ENCODE measurements at places on chromosomes 13 and 19.

DNA sequence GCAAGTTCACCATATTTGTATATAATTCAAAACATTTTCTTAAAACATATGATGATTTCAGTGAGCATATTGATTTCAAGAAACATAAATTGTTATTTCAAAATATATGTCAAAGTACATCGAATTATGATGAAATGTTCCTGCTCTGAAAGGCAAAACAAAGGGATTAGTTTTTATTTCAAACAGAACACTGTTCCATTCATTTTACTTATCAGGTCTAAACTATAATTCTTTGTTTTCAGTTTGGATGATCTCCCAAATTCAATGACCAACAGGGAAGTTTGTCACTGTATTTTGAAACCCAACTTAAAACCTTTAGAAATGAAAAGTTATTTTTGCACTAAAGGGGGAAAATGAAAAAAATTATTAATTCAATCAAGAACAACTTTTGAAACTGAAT lies 610.2 kb downstream of the SLITRK1 start:
- no peak for DNase-seq

DNA sequence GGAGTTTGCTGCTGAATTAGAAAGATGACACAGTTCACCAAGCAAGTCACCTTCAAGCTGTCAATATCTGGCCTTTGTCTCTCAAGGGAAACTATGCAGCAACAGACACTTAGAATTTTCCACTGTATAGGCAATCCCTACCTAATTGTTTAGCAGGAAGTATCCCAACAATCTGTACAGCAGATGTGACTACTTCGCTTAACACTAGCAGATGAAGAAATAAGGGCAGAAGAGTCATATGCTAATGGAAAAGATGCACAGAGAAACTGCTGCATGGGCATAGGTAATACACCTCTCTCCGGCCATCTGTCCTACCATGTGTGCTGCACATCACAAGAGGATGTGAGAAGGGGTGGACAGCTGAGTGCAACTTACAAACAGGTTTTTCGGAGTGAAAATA lies 851.2 kb downstream of the PCDH9 start:
- no peak for DNase-seq

- no peak for DNase-seq
Measured at GRCh38 chr13:50923272-50923671, 13.7 kb downstream of the RNASEH2B start.

DNA sequence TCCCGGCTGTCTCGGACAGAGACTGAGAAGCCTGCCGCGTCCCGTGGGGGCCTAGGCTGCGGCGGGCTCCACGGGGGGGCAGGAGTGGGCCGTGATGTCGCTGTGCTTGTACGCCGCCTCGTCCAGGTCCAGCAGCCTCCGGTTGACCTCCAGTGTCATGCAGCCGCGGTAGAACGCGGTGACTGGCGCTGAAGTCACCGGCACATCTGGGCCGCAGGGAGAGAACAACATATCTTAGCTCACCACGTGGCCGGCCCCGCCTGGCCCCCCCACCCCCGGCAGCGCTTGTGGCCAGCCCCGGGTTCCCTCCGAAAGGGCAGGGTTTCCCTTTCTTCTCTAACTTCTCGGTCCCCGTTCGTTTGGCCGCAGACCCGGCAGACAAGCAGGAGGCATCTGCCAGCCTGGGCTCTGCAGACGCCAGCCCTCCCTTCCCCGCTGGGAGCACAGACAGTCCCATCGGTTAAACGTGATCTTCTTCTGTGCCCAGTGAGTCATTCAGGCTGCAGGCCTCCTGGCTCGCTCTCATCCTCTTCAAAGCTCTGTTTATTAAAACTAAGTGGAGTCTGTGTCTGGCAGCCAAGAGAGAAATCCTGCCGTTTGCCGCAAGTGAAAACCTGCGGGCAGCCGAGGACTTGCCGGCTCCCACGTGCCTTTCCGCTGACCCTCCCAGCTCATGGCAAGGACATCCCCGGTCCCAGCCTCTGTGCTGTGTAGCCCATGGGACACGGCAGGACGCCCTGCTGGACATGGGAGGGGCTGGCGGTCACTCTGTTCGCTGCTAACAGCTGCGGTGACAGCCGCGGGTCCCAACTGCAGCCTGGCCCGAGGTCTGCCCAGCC lies 42.8 kb downstream of the GAS6 start:
- no peak for DNase-seq

GRCh38 chr13:102100234-102100633 lies 301.6 kb downstream of the FGF14 start:
- no peak for DNase-seq

- no peak for DNase-seq
Measured at GRCh38 chr13:113836768-113837559, 26.9 kb downstream of the GAS6 start.

- no peak for DNase-seq
Measured at GRCh38 chr13:89457977-89458376, 1786.8 kb downstream of the SLITRK5 start.

- no peak for DNase-seq
Measured at GRCh38 chr19:28691683-28692082, 521.3 kb downstream of the UQCRFS1 start.

DNA sequence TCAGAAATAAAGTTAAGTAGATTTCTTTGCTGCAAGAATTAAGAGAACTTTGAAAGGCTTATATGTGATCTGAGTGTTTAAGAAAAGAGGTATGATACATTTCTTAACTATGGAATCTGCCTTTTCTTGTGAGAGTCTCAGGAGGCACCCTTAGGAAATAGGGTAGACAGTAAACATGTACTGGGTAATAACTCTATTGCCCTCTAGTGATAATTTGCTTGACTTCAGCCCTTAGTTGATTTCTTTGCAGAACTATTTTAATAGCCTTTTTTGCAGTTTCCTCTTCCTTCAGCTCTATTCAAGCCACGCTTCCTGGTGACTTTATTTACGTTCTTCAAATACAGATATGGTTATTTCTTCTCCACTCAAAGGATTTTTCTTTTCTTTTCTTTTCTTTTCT lies 37.0 kb upstream of the CCNA1 start:
- no peak for DNase-seq

GRCh38 chr19:13987101-13987890 lies 18.8 kb downstream of the RFX1 start:
- DNase-seq = no peak

- DNase-seq = no peak
Measured at GRCh38 chr19:16384688-16385087, 60.1 kb downstream of the KLF2 start.

- DNase-seq = no peak
Measured at GRCh38 chr13:66887088-66887487, 343.0 kb downstream of the PCDH9 start.

- no peak for DNase-seq
Measured at GRCh38 chr19:16654140-16654539, 5.8 kb downstream of the SMIM7 start.

DNA sequence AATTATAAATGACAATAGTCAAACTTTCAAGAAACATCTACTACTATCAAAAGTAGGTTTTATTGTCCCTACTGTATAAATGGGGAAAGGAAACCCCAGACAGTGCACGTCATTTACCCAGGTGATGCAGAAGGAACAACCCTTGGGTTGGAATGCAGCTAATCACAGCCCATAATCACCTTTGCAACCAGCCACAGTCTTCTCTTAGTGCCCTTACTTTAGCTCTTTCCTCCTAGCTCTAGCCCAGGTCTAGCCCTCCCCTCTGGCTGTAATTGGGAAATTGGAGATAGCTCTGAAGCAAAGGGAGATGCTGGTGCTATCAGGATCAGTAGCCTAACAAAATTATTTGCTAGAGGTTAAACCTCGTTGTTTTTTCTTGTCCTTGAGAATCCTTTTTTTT lies 25.5 kb upstream of the TSC22D1 start:
- DNase-seq = no peak

- DNase-seq = no peak
Measured at GRCh38 chr19:2487842-2488241, 11.9 kb downstream of the GADD45B start.

DNA sequence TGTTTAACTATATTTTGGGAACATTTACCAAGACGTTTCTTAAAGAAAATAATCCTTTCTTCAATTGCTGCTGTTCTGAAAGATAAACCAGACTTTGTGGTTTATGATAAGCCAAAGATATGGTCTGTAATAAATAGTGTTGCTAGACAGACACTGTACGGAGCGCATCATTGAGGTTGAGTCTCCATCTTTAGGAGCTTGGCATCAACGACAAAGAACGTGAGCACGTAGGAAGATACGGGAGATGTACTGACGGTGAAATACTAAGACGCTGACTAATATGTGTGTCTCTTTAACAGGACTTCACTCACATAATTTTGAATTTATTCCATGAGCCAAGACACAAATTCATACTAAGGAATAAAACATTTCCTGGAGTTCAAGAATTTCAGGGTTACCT lies 16.2 kb downstream of the TEX29 start:
- DNase-seq = no peak

DNA sequence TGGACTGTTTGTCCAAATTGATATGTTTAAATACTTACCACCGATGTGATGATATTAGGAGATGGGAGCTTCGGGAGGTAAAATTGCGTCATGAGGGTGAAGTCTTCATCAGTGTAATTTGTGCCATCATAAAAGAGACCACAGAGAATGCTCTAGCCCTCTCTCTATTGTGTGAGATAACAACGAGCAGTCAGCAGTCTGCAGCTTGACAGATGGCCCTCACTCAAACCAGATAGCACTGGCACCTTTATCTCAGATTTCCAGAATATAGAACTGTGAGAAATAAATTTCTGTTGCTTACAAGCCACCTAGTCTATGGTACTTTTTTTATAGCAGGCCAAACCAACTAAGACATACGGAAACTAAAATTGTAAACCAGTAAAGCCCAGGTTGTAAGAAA lies 1718.9 kb upstream of the MIR17HG start:
- no peak for DNase-seq

GRCh38 chr19:49157445-49158224 lies at the start of gene TRPM4:
TSS of gene TRPM4 (plus strand) at chr19:49157792. CDS start at chr19:49157867, 75 bp downstream.
- DNase-seq = peak; percentile 58

GRCh38 chr13:102028868-102029267 lies 373.0 kb downstream of the FGF14 start:
- DNase-seq = no peak

DNA sequence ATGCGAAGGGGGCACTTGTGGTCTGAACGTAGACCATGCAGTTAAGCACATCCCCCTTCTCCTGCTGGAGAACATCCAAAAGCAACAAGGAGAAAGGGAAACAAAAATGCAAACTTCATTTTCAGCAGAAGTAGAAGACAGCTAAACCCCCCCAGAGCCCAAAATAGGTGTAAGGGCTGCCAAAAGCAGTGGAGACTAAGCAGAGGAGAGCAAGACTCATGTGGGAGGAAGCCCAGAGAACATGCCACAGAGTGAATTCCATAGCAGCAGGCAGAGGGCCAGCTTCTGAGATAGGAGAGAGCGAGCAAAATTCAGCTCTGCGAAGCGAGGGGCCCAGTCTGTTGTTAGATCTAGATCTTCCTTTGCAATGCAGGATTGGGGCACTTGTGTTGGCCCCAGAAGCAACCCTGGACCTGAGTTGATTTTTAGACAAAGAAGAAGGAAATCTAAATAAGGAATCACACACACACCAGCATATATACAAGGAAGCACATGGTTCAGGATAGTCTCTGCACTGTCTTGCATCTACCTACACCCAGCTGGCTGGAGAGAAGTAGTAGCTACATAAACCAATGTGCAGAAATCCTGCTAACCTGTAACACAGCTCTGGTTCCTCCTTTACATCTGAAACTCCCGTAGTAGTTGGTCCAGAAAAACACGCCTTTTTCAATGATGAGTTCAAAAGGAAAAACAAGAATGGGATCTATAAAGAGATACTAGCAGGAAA lies 199.6 kb downstream of the SPRY2 start:
- no peak for DNase-seq

GRCh38 chr19:13022859-13023636 lies 27.8 kb downstream of the NFIX start:
- no peak for DNase-seq

GRCh38 chr19:40549007-40549708 lies 27.5 kb upstream of the SHKBP1 start:
- peak; percentile 78 for DNase-seq

DNA sequence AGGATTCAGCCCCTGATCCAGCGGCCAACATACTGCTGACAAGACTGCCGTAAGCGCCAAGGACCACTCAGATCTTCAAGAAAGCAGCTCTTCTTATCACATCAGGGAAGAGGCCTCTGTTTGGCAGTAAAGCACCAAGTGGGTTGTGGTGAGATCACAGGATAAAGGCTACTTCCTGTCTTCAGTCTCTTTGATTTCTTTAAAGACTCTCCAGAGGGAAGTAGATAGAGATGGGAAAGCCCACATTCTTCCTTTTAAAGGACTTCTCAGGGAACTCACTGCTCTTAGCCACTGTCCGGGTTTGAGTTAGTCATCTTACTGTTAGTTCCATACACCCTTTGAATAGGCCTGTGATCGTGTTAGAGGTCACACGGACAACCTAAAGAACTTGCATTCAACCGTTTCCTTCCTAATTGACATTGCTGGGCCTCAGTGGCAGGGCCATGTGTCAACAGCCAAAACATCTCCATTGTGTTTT lies 47.2 kb upstream of the POMP start:
- no peak for DNase-seq

DNA sequence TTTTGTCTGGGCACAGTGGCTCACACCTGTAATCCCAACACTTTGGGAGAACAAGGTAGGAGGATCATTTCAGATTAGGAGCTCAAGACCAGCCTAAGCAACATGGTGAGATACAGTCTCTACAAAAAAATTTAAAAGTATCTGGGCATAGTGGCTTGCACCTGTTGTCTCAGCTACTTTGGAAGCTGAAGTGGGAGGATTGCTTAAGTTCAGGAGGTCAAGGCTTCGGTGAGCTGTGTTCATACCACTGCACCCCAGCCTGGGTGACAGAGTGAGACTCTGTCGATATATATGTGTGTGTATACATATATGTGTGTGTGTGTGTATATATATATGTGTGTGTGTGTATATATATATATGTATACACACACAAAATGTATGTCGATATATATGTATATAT lies 833.0 kb downstream of the PCDH9 start:
- no peak for DNase-seq

DNA sequence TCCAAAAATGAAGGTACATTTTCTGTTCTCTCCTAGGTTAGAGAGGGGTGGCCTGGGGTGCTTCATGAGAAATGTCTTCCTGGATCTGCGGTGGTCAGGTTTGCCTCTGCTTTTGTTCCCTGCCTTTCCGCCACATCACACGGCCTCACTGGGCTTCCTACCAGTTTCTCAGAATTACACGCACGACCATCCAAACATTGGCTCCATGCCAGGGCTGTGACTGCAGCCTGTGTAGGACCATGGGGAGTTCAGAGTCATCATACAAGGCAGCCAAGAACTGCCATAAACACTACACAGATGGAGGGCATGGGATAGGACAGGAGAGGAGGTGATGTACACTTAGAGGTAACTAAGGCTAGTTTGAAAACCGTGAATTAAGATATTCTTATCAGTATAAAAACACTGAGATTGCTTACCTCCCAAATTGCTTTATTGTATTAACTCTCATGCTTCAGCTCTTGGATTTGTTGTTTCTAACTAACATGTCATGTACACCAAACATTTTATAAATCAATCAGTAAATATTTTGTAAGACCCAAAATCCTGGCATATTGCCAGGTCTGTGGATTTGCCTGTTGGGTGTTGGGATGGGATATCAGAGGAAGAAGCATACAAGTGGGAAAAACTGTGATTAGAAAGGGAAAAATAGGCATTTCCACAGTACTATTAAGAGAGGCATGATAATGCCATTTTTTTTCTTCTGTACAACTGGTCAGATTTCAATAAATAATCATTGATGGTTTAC lies 45.2 kb downstream of the CDADC1 start:
- DNase-seq = no peak

GRCh38 chr13:43785650-43786471 lies 911 bp downstream of the ENOX1 start:
- DNase-seq = peak; percentile 20

GRCh38 chr13:106246242-106246641 lies 289.2 kb downstream of the EFNB2 start:
- DNase-seq = no peak

Data from stimulated activated CD4-positive, alpha-beta T cell treated with anti-CD3 and anti-CD28 coated beads, Interleukin-1b, Interleukin-23, amount 100 ng/mL, for 48 hours (primary cell).